ENCODE measurements at places on chromosomes 2 and 18.

DNA sequence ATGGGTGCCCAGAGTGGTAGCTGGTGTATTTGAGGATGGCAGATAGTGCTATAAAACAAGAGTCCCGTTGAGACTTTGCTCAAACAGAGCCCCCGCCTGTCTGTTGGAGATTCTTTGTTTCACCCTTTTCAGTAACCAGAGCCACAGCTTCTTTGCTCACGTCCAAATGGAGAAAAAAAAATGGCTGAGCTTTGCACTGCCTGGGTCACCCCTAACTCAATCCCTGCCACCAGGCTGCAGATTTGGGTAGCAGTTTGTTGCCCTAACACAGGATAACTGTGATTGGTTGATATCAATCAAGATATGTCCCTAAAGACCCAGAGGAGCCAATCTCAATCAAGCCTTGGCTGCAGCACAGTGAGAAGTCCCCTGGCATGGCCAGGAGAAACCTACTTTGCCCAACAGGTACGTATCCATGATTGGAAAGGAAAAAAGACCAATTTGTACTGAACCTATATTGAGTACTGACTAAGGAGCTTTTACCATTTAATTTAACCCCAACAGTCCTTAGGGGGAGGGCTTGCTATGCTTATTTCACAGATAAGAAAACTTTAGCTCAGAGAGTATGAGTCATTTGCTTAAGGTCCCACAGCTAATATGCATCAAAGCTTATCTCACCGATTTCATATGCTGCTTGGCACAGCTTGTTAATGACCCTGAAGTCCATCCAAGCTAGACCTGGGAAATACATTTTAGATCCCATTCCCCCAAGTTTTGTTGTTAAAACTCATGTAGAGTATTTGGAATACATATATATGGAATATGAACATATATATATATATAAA lies 72.0 kb upstream of the SH3BP4 start:
- DNase-seq = no peak

DNA sequence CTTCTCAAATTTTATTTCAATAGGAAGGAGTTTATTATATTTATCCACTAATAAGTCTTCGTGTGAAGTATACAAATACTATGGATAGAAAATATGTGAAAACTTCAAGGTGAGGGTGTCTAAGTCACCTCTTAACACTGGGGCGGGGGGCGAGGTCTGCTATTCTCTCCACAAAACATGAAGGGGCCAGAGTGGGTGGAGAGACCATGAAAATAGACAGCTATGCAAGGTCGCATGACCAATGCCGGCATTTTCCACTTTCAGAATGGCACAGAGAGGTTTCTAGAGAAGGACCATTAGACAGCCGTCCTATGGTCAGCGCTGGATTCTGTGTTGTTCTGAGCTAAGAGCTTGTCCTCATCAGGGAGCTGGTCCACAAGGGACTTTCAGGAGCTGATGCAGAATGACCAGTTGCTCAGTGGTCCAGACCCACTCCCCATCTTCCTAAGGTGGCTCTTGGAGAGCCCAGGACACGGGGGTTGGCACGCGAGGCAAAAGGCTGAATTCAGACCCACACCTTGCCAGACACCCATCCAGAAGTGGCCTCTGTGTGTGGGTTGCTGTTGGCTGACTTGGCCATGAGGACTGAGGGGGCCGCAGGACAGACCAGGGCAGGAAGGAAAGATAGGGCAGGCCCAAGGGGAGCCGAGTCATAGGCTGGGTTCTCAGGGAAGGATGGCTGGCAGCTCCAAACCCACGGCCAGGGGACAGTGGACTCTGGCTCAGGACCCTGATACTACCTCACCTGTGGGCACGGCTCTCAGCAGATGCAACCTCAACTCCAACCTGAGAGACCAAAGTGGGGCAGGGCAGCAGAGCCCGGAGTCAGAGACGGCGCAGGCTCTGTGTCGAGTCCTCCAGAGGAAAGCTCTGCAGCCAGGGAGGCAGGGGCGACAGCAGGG lies 69.8 kb downstream of the NDUFA10 start:
- DNase-seq = no peak

DNA sequence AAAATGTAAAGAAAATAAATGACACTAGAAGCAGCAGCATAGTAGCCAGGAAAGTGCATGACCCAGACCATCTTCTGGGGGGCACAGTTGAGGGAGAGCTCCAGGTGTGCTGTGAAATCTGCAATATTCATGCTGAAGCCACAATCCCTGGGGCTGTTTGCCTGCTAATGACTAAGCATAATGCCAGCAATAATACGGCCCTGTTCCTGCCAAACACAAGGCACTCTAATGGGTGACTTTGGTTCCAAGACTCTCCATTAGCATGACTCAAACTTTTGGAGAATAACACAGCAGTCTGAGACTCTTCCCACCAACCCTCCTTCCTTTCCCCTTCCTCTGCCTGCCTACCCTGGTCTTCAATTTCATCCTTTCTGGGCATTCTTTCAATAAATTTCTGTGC lies 77.9 kb upstream of the DOCK10 start:
- DNase-seq = no peak

GRCh38 chr18:52337276-52337675 lies 2.7 kb upstream of the DCC start:
- no peak for DNase-seq

DNA sequence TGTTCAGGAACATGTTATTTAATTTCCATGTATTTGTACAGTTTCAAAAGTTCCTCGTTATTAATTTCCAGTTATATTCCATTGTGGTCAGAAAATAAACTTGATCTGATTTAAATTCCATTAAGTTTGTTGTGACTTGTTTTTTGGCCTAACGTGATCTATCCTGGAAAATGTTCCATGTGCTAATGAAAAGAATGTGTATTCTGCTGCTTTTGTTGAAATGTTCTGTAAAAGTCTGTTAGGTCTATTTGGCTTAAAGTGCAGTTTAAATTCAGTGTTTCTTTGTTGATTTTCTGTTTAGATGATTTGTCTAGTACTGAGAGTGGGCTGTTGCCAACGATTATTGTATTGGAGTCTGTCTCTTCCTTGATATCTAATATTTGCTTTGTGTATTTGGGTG lies 148.0 kb downstream of the UBR3 start:
- no peak for DNase-seq

- peak; percentile 72 for DNase-seq
These were observed 209.9 kb downstream of the TDRD15 start for GRCh38 chr2:21333684-21334083.

- DNase-seq = no peak
These were observed 46.8 kb downstream of the LIPG start for GRCh38 chr18:49608366-49609255.

DNA sequence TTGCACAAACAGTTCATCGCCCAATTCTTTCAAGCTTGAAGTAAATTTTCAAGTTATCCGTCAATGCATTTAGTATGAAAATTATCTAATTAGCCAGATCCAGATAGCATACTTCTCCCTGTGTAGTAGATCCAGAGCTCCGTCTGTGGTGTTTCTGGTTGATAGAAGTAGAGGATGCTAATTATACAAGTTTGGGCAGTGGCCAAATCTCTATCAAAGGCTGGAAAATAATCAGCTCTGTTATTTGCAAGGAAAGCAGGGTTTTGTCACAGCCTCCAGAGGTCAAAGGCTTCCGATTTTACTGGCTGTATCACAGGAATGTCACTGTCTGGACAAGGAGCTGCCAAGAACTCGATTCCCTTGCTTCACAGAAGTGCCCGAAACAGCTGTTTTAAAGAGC lies 28.6 kb downstream of the LRRC30 start:
- no peak for DNase-seq

- DNase-seq = no peak
These were observed 16.8 kb upstream of the BOK start for GRCh38 chr2:241541564-241542277.

GRCh38 chr2:163471947-163472346 lies 263.9 kb downstream of the FIGN start:
- DNase-seq = no peak

DNA sequence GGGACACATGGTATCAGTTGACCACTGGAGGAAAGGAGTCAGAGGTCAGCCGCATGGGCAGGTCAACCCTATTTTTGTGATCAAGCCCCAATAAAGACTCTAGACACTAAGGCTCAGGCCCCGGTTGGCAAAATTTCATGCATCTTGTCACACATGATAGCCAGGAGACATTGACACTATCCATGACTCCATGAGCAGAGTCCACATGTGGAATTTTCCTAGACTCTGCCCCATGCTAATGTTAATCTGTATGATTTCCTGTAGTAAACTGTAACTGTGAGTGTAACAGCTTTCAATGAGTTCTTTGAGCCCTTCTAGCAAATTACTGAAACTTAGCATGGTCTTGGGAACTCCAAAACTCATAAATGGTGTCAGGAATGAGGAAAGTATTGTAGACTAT lies 192.3 kb downstream of the PDE11A start:
- DNase-seq = no peak

DNA sequence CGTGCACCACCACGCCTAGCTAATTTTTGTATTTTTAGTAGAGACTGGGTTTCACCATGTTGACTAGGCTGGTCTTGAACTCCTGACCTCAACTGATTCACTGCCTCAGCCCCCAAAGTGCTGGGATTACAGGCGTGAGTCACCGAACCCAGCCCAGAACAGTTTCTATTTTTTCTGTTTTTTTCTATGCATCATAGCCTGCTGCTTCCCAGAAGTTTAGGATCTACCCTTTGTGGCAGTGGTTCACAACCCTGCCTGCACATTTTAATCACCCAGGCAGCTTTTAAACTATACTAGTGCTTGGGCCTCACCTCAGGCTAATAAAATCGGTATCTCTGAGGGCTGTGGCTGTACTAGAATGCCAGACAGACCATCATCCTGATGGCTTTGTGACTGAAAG lies 39.7 kb upstream of the SOCS6 start:
- DNase-seq = no peak

DNA sequence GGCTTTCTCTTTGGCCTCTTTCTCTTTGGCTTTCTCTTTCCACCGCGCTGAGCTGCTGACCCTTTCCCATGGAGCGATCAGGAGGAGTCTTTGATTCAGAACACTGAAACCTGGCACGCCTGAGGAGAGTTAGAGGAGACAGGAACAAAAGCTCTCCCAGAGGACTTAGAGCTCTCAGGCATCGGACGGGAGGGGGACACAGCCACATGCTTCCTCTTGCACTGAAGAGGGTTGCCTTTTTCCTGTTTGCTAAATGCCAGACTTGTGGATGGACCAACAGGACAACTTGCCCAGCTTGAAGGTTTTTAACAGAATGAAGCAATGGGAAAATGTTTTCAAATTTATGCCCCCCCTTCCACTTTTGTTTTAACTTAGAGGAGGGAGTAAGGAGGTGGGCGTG lies 3.6 kb upstream of the PTPN18 start:
- peak; percentile 1 for DNase-seq

- no peak for DNase-seq
These were observed 3.5 kb upstream of the KCNE4 start for GRCh38 chr2:223048519-223048918.

DNA sequence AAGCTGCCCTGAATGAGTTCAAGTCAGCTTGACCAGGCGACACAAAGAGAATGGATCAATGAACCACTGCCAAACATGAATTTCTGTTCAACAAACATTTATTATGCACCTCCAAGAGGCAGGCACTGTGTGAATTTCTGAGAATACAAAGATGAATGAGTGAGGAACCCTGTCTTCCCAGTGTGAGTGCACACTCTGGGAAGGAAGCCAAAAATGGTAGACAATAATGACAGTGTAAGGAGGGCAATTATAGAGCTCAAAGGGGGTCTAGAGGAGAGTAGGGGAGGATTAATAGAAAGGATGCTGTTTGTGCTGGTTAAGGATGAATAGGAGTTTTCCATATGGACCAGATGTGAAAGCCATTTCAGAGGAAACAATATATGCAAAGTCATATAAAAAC lies 213.4 kb downstream of the DCC start:
- no peak for DNase-seq

DNA sequence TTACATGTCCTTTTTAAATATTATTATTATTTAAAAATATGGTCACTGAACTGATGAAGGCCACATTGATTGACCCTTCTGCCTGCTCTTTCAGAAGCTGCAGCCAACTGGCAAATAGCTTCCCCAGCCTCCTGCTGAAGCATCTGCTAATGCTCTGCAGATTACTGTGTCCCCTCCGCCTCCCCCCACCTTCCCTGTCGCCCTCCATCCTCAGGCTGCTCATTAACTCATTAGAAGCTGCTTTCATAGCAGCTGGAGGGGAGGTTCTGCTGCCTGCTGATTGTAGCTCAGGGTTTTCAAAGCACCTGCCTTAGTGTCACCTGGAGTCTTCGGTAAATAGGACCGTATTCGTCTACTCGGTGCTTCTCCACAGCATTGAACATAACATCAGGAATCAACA lies 24.8 kb upstream of the LMAN1 start:
- no peak for DNase-seq
